ENCODE measurements at places on chromosomes 13 and 19. TPM values are rescaled to one million over a fixed set of nuclear protein-coding genes. Genes with fewer than 3 reads are reported as not detected.

GRCh38 chr13:36297366-36298338, at the start of gene CCDC169:
TSS of gene CCDC169 (minus strand) at chr13:36297814. CDS start at chr13:36297719, 95 bp downstream.
- DNase-seq, result peak; percentile 32

- DNase-seq, result no peak
These were observed 1.7 kb upstream of the DLEU7 start for GRCh38 chr13:50845211-50845610.

ZNF730 gene
- total RNA-seq, result 0.13 TPM

ARHGAP45 gene
- 9.0 TPM for total RNA-seq

DNA sequence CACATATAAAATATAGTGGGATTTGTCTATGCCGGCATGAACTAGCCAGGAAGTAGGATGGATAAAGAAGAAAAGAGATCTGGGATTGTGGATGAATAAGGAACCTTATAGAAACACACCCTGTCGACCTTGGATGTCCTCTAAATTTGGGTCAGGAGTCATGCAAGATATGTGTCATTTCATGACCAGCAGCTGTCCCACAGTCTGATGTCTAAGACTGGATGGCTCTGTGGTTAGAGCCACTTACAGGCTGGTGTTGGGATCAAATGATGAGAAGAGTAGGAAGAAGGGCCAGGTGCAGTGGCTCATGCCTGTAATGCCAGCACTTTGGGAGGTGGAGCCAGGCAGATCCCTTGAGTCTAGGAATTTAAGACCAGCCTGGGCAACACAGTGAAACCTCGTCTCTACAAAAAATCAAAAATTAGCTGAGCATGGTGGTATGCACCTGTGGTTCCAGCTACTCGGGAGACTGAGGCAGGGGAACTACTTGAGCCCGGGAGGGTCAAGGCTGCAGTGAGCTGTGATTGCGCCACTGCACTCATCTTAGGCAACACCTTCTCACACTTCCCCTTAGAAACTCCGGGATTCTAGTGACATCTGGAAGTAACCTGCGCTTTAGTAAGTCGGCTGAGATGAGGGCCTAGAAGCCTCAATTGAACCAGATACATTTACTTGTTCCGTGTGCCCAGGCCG, 30.8 kb downstream of the TMED1 start:
- DNase-seq, result no peak

GRCh38 chr13:64639206-64639605, 2590.9 kb downstream of the PCDH9 start:
- peak; percentile 46 for DNase-seq

ZNF558 gene
- 30.5 TPM for total RNA-seq
